ENCODE measurements at places on chromosomes 13 and 19. TPM values are rescaled to one million over a fixed set of nuclear protein-coding genes. Genes with fewer than 3 reads are reported as not detected.

TMC4 gene
- 0.71 TPM for total RNA-seq

DAND5 gene
- 0.20 TPM for total RNA-seq

CELF5 gene
- not detected for total RNA-seq

PSG1 gene
- total RNA-seq = not detected

ODAD3 gene
- total RNA-seq = not detected

ZNF541 gene
- not detected for total RNA-seq

SSBP4 gene
- 151 TPM for total RNA-seq

USHBP1 gene
- total RNA-seq = 19.4 TPM

KL gene
- total RNA-seq = 0.12 TPM

SHISA2 gene
- 2.5 TPM for total RNA-seq

CDX2 gene
- total RNA-seq = not detected

C13orf42 gene
- not detected for total RNA-seq

CACNG8 gene
- total RNA-seq = 3.0 TPM

GSX1 gene
- not detected for total RNA-seq

CEACAM5 gene
- not detected for total RNA-seq

RNF225 gene
- total RNA-seq = 0.58 TPM

RASAL3 gene
- total RNA-seq = 4.1 TPM

GRCh38 chr19:11373166-11373884 is 1.1 kb upstream of the SWSAP1 start:
- DNase-seq = no peak

DNA sequence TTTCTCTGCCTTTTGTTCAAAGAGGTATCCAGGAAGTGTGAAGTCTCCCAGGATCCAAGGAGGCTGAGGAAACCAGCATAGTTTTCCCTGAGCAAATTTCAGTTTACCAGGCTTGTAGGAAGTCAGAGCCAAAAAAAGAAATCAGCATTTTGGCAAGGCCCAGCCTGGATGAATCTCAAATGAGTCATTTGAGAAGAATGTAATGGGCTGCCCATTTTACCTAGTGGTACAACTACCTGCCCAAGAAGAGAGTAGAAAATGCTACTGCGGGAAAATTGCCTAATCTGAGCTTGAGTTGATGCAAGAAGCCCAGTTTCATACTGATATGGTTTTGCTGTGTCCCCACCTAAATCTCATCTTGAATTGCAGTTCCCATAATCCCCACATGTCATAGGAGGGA is 284.1 kb upstream of the ZNF507 start:
- no peak for DNase-seq

DNA sequence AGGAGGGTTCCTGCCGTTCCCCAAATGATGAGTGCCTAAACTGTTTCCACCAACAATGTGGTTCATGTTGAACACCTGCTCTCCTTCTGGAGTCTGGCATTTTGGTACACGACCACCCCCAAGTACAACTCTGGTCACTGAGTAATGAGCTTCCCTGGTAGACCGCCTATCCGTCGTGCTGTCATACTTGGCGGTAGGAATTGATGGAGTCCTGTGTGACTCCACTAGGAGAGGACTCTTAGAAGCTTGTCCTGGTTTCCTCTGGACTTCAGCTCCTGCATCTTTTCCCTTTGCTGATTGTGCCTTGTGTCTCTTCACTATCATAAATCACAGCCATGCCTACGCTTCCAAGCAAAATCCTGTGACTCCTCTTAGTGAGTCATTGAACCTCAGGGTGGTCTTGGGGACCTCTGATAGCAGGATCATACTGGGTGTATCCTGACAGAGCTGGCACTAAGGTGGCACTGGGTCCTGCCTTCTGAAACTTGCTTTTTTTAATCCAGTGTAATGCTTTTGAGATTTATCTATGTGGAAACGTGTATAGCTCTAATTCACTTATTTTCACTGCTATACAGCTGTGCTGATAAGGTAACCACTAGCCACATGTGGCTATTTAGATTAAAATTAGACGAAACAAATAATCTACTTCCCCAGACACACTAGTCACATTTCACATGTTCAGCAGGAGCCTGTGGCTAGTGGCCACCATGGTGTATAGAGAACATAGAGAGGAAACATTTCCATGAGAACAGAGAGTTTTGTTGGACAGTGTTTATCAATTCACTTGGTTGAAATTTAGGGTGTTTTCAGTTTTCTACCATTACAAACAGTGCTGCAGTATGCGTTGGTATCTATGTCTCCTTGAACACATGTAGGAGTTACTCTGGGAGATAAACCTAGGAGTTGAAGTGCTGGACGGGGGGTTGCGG is 6.1 kb upstream of the ASF1B start:
- no peak for DNase-seq

DNA sequence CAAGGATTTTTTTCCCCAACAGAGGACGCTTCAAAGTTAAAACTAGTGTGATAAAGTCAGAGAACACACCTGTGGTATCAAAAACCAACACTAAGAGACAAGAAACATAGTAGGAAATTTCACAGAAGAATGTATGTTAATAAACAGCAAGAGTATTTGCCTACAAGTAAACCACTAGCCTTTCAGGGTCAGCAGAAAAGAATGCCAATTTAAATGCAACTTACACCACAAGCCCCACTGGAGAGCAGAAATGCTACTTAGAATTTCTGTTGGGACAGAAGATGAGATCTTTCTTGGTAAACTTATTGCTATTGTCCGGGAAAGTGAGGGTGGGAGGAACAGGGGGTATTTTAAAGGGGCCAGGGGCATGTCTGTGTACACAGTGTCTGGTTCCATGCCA is 68.6 kb downstream of the STK24 start:
- DNase-seq = no peak

GRCh38 chr13:25574437-25575411 is 202.9 kb downstream of the ATP8A2 start:
- DNase-seq = peak; percentile 80

- DNase-seq = no peak
These were observed 18.1 kb upstream of the NPAS1 start for GRCh38 chr19:47001584-47001983.

- DNase-seq = no peak
These were observed 184.2 kb downstream of the OXGR1 start for GRCh38 chr13:96810104-96810503.

GRCh38 chr13:84481958-84482357 is 599.7 kb upstream of the SLITRK1 start:
- no peak for DNase-seq

- DNase-seq = no peak
These were observed 155.7 kb downstream of the ENOX1 start for GRCh38 chr13:43631106-43631505.

- DNase-seq = no peak
These were observed 75.3 kb downstream of the RAB20 start for GRCh38 chr13:110486061-110486715.

GRCh38 chr13:80508031-80508430 is 167.1 kb upstream of the SPRY2 start:
- no peak for DNase-seq

DNA sequence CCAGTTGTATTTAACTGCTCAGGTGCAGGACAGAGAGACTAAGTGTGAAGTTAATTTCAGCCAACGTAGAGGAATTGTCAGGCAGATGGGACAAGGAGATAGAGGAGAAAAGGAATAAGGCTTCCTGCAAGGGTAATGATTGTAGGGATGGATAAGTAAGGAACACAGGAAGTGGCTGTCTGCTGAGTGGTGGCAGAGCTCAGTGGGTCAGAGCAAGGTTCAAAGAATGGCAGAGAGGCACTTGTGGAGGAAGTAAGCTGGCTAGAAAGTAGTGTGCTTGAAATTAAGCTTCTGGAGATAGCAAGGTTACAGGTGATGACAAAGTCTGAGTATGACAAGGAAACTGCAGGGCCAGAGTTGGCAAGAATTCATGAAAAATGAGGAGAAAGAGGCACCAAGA is 47.9 kb downstream of the USPL1 start:
- peak; percentile 63 for DNase-seq

- DNase-seq = no peak
These were observed 483.0 kb upstream of the NBEA start for GRCh38 chr13:34458756-34459715.

DNA sequence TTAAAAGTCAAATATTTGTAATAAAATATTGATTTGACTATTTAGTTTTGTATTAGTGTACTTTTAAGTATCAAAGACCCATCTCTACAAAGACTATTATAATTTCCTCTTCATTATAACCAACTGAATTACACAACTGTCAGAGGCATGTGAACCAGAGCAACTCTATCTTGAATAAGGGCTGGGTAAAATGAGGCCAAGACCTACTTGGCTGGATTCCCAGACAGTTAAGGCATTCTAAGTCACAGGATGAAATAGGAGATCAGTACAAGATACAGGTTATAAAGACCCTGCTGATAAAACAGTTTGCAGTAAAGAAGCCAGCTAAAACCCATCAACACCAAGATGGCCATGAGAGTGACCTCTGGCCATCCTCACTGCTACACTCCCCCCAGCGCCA is 36.2 kb upstream of the ATP12A start:
- DNase-seq = no peak

- no peak for DNase-seq
These were observed 9.9 kb upstream of the ZNF536 start for GRCh38 chr19:30362156-30362754.

GRCh38 chr13:99150575-99151361 is 49.9 kb upstream of the UBAC2 start:
- DNase-seq = no peak

GRCh38 chr13:28955264-28955966 is 135.3 kb downstream of the MTUS2 start:
- DNase-seq = no peak

GRCh38 chr19:30513082-30513411 is 140.9 kb downstream of the ZNF536 start:
- DNase-seq = no peak

DNA sequence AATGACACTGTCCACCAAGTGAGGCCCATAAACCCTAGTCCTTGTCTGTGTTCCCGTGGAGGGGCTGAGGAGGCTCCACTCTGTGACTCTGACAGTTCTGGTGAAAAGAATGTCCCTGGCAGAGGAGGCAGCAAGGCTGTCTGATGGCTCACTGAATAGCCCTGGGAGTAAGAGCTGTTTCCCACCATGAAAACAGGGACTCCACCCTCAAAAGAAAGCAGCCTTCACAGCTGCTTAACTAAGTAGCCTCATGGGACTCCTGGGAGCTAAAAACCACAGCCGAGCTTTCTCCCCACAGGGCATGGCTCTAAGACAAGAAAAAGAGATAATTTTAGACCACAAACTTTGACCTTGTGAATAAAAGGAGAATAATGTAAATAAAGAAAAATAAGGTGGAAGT is 135.1 kb upstream of the FRY start:
- no peak for DNase-seq

- peak; percentile 29 for DNase-seq
These were observed 4.7 kb downstream of the AKAP8 start for GRCh38 chr19:15374796-15375440.

DNA sequence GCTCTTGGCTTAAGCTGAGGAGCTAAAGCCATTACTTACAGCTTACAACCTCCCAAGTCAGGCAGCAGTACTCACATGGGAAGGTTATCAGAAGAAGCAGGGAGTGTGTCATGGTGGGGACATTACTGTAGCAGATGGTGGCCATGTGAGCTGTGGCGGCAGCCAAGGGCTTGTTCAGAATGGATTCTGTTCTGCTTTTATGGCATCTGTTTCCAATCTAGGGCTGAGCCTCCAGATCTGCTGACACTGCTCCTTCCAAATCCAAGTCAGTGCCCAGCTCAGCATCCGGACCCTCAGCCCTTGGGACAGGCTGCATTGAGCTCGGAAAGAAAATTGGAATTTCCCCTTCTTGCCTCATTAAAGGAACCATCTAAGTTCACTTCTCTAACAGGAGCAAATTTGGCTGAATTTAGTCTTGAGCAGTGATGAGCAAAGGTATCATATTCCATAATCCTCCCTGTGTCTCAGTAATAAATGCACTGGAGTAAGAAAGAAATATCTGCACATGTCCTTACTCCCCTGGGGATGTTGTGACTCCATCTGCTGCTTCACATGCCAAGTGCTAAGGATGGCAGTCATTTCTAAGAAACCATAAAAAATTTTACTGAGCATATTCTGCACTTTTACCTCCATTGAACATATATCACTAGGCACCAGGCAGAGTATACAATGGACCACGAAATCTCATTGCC is 73.9 kb downstream of the KCTD12 start:
- DNase-seq = no peak

GRCh38 chr19:48492925-48493717 is 18.5 kb downstream of the LMTK3 start:
- DNase-seq = peak; percentile 97

- peak; percentile 39 for DNase-seq
These were observed 95.0 kb downstream of the KCTD12 start for GRCh38 chr13:76790980-76791819.

DNA sequence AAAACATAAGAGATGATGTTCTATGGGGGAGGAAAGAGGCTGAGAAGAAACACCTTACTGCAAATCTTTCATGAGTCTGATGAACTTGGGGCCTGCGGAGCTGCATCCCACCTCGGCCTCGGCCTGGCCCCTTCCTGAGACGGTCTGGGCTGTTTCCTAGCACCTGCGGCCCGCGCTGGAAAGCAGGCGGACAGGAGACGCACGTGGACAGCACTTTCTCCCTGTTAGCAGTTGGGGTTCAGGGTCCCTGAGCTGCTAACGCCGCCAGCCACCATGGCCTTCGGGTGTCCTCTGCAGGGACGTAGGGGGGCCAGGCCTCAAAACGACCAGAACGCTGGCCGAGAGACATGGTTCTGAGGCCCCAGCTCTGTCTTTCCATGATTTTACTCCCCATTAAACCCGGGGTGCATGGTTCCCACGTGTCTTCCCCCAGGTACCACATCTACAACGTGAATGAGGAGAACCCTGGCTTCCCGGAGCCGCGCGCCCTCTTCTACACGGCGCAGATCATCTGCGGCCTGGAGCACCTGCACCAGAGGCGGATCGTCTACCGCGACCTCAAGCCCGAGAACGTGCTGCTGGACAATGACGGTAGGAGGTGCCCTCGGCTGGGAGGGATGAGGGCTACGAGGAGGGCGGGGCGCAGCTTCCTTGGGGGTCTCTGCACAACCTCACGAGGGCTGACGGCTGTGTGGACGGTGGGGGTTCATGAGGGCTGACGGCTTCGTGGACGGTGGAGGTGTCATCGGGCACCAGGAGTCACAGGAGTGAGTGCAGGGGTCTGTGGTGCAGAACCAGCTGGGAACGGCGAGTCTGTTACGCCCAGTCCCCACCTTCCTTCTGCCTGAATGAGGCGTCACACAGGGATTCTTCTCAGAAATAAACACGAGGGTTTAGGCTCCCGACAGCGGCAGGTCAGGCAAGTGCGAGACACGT is 4.3 kb downstream of the GRK1 start:
- DNase-seq = no peak

DNA sequence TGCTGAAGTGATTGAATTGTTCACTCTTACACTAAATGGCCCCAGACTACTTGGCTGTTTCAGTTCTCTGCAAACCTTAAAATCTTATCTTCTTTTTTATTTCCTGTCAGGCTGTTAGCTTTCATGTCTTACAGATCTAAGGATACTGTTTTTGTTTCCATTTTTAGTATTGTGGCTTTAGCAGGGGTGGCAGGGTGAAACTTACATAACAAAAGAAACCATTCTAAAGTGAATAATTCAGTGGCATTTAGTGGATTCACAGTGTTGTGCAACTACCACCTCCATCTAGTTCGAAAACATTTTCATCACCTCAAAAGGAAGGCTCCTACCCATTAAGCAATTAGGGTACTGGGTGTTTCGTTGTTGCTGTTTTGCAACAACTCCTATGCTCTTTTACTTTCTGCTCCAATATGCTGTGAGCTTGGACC is 19.8 kb downstream of the TMEM272 start:
- peak; percentile 24 for DNase-seq

Data from endothelial cell of umbilical vein (primary cell).